Hematopoietic multipotent progenitor cell treated with erythropoietin and hydrocortisone succinate and interleukin-3 and kit ligand, for 15 days (in vitro differentiated cells): ENCODE measurements at places on chromosomes 1 and 21.

- peak; percentile 17 for DNase-seq
Measured at GRCh38 chr1:65527190-65527589, 106.7 kb downstream of the LEPR start.

- no peak for DNase-seq
Measured at GRCh38 chr1:115650961-115651360, 9.2 kb downstream of the VANGL1 start.

DNA sequence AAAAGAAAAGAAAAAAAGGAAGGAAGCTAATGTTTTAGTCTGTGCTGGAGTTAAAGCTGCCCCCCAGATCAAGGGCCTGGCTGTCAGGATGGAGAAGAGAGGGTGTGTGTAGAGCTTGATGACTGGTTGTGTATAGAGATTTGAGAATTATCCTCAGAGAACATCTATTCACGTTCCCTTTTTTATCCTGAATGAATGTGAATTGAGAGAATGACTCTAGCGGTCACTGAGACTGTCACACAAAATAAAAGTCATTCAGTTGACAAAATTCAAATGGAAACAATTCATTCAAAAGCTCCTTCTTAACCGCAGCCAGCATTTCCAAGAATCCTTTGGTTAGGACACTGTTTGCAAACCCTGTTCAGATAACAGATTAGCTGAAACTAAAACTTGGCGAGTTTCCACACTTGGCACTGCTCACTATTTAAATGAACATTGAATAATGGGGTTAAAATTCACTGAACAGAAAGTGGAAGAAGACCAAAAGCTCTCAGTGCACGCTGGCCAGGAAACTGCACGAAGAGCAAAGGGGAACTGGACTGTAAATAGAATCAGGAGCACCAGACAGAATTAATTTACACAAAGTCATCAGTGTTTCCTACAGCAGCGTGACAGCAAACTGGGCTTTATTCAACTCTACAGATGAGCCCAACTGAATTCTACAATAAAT, 13.6 kb upstream of the FAM89A start:
- peak; percentile 78 for DNase-seq

DNA sequence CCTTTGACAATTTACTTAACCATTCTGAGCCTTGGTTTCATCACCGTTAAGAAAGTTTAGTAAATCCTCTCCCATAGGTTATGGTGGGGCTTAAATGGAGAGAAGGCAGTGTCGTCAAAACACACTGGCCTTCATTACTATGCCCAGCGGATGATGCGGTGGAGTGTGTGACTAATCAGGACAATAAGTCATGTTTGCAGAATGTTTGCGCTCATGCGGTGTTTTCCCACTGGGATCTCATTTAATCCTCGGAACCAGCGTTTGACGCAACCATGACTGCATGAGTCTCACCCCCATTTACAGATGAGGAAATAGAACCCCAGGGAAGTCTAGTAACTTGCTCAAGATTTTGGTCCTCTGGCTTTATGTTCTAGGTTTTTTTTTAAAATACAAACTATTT, 17.5 kb downstream of the SLC26A9 start:
- no peak for DNase-seq

GRCh38 chr1:38608202-38608864, 251.2 kb downstream of the RRAGC start:
- DNase-seq, result peak; percentile 7

- DNase-seq, result no peak
Measured at GRCh38 chr1:38487396-38487795, 372.2 kb downstream of the RRAGC start.

DNA sequence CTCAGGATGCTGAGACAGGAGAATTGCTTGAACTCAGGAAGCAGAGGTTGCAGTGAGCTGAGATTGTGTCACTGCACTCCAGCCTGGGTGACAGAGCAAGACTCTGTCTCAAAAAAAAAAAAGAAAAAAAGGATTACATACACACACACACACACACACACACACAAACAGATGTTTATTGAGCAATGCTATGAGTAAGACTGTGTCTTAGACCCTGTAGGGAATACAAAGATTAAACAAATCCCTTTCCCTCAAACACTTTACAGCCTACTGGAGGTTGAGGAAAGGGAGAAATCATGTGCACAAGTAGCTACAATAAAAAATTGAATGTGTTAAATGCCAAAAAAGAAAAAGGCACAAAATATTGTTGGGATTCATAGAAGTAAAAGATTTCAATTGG, 58.1 kb downstream of the RPAP2 start:
- DNase-seq, result no peak

GRCh38 chr1:103129796-103130195, 21.5 kb upstream of the COL11A1 start:
- no peak for DNase-seq

- no peak for DNase-seq
Measured at GRCh38 chr1:31248276-31248675, 8.6 kb upstream of the NKAIN1 start.

GRCh38 chr1:234231893-234232276, 141.4 kb upstream of the COA6 start:
- DNase-seq, result no peak

DNA sequence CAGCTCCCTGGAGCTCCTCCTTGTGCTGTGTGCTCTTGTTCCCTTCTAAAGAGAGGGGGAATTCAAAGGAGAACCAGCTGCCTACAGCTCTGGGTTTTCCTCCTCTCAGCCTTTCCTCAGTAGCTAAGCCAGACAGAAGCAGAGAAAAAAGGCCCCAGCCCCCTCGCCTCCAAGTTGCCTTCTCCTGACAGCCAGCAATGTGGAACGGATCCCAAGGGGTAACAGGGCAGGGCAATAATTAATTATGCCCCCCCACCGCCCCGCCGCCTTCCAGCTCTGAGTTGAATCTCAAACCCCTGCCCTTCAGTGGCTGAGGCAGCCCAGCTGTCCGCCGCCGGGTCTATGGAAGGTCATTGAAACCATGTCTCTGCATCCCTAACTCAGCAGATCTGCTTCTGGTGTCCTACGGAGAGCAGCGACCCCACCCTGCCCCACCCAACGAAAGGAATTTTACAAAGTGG, 69.0 kb upstream of the GOLT1A start:
- no peak for DNase-seq
